CD4-positive, alpha-beta T cell treated with Interferon alpha-2 for 1 hour (primary cell): ENCODE measurements at places on chromosomes 1 and 21.

GRCh38 chr1:71465093-71465492, 384.3 kb upstream of the ZRANB2 start:
- no peak for DNase-seq

- no peak for DNase-seq
These were observed 50.9 kb downstream of the ACBD6 start for GRCh38 chr1:180451504-180451903.

DNA sequence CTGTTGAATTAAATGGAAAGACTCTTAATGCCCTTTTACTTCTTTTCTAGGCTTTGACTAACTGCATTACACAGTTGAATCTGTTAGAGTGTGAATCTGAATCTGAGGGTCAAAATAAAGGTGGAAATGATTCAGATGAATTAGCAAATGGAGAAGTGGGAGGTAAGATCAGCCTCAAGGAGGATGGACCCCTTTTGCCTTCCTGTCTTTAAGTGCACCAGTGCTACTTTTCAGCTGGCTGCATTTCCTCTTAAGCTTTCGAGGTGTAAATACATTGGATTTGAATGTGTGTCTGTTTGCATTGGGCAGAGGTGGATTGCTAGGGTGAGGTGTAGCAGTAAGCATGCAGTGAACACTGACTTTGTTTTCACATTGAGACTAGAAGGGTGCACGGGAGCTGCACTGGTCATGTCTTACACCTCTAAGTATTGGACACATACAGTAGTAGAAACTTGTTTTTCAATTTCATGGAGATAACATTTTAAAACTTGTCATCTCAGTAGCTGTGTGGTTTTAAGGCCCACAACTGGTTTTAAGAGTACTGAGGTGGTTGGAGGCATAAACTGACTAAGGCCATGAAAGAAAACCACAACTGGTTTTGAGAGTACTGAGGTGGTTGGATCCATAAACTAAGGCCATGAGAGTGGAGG, 35.4 kb downstream of the MIA3 start:
- DNase-seq = peak; percentile 47

- DNase-seq = no peak
These were observed 359.1 kb downstream of the S1PR1 start for GRCh38 chr1:101595881-101596374.

DNA sequence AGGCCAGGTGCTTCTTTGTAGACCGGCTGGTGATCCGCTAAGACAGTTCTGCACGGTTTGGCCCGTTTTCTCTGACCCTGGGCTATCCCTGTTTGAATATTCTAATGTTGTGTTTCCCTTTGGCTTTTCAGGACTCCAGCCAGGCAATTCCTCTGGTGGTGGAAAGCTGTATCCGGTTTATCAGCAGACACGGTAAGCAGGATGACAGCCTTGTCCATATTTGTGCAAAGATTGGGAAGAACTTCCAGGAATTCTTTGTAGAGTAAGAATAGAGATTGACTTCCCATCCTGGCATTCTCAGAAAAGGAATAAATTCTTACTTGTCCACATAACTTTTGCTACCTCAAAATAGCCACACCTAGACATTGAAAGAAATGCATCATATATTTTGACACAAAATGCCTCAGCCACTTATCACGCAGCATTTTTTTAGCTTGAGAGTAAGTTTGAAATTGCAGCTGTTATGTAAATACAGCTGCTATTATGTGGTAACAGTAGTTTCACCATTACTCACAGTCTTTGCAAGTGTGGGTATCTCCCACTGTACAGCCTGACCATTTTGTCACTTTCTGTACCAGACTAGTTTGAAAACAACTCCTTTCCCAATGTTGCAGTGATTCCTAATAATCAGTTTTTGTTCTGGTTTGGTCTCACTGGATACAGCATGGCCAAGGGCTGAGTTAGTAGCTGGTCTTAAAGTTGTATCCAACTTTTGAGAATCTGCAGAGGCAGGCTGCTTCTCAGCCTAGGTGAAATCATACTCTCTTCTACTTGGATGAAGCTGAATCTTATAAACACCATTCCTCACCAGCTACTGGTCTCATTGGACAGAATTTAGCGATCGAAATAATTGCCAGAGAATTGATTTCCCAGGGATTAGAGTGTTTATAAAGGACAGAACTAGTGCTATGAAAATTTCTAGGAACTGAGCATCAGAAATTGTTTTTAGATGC, 40.0 kb upstream of the IKBKE start:
- DNase-seq = no peak

DNA sequence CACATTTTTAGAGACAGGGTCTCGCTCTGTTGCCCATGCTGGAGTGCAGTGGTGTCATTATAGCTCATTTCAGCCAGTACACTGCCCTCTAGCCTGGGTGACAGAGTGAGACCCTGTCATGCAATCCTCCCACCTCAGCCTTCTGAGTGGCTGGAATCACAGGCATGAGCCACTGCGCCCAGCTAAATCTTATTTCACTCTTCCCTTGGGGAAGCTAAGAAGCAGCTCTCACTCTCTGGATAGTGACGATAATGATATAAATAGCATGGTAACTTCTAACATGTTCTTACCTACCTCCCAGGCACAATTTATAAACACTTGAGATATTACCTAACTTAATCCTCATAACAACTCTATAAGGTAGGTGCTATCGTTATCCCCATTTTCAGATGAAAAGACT, 24.9 kb downstream of the IQGAP3 start:
- no peak for DNase-seq

GRCh38 chr1:29398431-29398830, 162.1 kb downstream of the PTPRU start:
- DNase-seq = no peak

GRCh38 chr21:37264808-37265207, 2.3 kb downstream of the VPS26C start:
- DNase-seq = no peak

GRCh38 chr21:38631676-38632075, 133.4 kb upstream of the ERG start:
- no peak for DNase-seq

- no peak for DNase-seq
These were observed 118.8 kb downstream of the HUNK start for GRCh38 chr21:31991356-31992331.

- DNase-seq = no peak
These were observed 9.1 kb downstream of the CDKN2C start for GRCh38 chr1:50978852-50979781.

DNA sequence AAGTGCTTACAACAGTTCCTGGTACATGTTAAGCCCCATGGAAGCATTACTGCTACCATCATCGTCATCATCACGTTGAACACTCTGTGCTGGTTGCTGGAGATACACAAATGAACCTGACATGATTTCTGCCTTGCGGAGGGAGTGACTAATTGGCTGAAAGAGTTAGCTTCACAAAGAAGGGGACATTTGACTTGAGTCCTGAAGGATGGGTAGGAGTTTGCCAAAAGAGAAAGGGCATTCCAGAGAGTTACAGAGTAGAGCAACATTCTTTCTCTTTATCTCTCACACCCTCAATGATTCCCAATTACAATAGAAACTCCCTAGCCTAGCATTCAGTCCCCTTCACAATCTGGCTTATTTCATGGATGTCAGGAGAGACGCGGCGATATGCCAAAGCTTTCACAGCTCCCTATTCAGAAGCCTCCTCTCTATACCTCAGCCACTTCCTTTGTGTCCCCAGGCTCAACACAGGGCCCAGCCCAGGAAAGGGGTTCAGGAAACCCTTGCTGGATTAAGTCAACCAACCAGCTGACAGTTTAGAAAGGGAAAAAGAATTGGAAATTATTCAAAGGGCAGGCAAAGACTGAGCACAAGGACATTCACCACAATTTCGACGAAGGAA, 38.0 kb downstream of the SLC1A7 start:
- no peak for DNase-seq

DNA sequence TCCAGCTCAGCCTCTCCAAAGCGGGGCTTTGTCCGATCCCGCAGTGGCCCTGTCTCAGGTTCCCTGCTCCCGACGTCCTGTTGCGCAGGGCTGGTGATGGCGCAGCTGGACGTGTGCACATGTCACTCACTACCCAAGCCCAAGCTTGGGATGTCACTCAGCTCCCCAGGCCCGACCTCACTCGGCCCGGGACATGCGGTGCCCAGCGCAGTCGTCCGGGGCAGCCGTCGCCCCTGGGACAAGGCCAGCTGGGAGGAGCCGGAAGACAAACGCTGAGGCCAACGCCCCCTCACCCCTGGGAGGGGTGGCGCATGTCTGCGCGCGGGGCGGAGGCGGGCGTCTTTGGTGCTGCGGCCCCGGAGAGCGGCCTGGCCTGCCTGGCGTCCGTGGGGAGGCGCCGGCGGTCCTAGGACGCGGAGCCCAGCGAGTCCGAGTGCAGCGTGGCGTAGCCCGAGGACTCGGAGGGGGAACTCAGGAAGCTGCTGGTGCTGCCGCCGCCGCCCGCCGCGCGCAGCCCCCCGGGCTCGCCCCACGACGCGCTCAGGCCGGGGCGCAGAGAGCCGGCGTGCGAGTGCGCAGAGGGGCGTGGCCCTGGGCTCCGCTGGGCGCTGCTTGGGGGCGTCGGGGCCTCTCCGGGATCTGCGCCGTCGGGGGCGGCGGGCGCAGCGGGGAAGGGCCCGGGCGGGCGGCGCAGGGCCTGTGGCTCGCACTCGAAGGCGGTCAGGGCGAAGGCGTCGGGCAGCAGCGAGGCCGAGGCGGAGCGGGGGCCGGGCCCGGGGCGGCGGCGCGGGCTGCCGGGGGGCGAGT, 5.2 kb downstream of the HES3 start:
- DNase-seq = no peak

GRCh38 chr1:8182034-8182761, 135.7 kb upstream of the SLC45A1 start:
- no peak for DNase-seq

DNA sequence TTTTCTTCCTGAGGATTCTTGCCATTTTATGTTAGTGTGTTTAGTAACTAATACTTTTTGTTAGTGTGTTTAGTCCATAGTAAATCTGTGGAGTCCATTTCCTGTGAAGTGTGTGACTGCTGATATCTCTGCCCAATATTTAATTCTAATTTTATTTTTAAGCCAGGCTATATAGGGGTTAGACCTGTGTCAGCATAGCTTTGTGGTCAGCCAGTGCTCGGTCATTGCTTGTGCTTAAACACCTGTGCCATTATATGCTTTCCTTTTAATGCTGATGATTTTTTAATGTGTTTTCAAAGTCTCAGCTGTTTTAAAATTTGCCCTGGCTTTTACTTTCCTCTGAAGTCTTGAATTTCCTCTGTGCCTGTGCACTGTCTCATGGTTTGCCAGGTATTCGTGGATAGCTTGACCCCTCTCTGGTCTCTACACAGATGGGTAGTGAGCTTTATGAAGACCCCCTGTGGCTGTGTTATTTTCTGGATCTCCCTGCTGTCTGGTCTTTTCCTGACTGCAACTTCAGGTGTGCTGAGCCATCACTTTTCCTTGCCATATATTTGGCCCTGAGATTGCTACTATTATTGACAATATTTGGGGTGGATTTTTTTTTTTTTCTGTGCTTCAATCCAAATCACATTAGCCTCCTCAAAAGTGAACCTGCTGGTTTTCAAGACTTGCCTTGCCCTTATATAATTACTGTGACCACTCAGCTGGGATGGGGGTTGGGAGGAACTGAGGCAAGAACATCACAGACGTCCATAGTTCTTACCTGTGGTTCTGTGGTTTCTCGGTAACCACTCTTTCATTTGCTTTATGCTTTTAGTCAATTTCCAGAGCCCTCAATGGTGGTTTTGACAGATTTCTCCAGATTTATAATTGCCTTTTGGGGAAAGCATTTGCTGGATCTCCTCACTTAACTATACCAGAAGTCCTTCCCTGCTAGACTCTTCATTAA, 59.6 kb downstream of the RPS6KC1 start:
- no peak for DNase-seq

DNA sequence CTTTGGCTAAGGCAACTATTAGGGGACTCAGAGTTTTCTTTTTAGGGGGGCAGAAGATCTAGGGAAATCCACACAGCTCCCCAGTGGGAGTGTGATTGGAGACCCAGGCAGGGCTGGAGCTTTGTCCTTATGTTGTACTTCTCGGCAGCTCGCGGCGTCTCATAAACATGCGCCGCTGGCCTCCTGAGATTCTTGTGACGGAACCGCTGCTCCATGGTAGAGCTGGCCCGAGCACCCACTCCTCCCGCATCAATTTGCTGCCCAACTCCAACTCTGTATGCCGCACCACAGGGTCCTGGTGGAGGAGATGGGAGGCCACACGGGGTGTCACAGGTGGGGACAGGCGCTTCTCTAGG, 143.9 kb downstream of the GALNT2 start:
- no peak for DNase-seq

GRCh38 chr1:47325528-47325927, 8.1 kb upstream of the CMPK1 start:
- DNase-seq = no peak

DNA sequence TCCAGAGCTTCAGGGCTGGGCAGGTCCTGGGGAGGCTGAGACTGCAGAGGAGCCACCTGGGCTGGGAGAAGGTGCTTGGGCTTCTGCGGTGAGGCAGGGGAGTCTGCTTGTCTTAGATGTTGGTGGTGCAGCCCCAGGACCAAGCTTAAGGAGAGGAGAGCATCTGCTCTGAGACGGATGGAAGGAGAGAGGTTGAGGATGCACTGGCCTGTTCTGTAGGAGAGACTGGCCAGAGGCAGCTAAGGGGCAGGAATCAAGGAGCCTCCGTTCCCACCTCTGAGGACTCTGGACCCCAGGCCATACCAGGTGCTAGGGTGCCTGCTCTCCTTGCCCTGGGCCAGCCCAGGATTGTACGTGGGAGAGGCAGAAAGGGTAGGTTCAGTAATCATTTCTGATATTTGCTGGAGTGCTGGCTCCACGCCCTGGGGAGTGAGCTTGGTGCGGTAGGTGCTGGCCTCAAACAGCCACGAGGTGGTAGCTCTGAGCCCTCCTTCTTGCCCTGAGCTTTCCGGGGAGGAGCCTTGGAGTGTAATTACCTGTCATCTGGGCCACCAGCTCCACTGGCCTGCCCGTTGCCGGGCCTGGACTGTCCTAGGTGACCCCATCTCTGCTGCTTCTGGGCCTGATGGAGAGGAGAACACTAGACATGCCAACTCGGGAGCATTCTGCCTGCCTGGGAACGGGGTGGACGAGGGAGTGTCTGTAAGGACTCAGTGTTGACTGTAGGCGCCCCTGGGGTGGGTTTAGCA, 9.3 kb downstream of the MYBPH start:
- no peak for DNase-seq

GRCh38 chr1:173393659-173394000, 83.5 kb upstream of the PRDX6 start:
- DNase-seq = no peak

DNA sequence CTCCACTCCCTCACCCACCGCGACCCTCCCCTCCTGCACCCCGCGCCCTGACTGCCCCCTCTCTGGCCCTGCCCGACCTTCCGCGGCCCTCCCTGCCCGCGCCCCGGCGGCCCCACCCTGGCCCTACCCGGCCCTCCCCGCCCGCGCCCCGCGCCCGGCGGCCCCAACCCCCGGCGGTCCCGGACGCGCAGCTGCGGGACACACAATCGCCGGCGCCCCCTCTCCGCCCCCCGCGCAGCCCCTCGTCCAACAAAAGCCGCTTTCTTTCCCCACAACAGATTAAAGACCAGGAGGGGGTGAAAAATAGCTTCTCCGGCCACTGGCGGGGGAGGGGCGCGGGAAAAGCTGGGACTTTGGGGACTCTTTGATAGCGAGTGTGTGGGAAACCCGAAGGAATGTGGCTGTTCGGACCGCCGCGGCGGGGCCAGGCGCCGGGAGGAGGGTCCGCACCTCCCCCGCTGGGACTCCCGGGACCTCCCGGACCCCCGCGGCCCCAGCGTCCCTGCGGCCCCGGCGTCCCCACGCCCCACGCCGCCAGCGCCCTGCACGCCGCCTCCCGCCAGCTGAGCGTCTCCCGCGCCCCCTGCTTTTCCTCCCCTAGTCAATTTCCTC, 8.8 kb upstream of the ID3 start:
- no peak for DNase-seq

GRCh38 chr1:110798691-110799256, 74.2 kb upstream of the CD53 start:
- DNase-seq = no peak
